ENCODE measurements at places on chromosomes 11 and 22.

DNA sequence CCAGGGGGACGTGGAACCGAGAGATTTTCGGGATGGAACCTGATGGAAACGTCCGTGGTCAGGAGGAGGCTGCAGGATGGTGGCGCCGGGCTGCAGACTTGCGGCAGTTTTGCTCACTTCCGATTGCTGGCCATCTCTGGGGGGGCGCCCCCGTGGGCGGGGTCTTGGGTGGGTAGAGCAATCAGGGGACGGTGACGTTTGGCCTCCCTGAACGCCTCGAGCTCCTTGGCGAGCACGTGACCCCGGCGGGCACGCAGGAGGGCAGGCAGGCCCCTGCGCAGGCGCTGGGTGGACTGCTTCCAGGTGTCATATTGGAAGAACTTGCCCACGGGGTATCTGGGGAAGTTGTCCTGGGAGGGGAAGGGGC, 6.3 kb downstream of the IGF2 start:
- DNase-seq = no peak

DNA sequence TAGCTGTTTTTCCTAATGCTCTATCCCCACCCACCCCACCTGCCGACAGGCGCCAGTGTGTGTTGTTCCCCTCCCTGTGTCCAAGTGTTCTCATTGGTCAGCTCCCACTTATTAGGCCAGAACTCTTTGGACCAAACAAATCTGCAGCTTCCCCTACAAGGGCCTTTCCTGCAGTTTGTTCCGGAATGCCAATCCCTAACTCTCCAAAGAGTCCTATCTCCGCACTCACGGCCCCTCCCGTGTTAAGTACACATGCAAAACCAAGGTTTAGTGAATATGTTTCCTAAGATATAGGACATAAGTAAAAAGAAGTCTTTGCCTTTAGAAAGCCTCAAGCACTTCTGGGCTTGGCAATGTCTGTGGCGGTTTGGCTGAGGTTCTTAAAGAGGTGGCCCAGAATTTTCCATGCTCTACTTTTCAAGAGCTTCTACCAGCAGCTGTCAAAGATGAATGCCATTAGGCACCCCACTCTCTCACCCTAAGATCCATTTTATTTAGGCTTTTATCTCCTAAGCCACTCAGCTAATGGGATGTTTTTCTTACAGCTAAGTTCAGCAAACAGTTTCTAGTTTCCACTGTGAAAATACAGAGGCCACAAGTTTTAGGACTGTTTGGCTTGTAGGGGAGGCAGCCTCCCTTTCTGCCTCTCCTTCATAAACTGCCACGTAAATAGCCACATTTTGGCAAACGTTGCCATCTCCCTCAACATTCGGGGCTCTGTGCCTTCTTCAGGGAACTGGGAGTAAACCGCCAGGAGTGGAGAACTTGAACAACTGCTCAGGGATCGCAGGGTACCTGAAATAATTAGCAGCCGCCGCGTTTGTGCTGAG, 1.6 kb downstream of the CD59 start:
- DNase-seq = no peak

DNA sequence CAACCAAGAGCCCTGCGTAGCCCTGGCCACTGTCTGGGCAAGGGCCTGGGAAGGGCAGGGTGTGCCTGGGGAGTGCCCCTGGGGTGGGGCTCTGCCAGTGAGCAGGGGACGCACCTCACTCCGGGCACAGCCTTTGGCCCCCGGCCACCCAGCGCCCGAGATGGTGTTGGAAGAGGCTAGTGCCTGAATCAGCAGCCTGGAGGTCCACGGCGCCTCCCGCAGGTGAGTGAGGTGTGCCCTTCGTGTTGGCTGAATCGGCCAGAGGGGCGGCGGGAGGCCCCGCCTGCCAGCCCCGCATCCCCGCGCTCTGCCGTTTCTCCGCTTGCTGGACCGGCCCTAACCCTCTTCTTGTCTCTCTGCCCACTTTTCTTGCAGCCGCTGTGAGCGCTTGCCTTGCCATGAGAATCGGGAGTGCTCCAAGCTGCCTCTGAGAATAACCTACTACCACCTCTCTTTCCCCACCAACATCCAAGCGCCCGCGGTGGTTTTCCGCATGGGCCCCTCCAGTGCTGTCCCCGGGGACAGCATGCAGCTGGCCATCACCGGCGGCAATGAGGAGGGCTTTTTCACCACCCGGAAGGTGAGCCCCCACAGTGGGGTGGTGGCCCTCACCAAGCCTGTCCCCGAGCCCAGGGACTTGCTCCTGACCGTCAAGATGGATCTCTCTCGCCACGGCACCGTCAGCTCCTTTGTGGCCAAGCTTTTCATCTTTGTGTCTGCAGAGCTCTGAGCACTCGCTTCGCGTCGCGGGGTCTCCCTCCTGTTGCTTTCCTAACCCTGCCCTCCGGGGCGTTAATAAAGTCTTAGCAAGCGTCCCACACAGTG, 60.1 kb downstream of the FBLN1 start:
- DNase-seq = no peak

GRCh38 chr22:48951836-48952235, 875.8 kb downstream of the BRD1 start:
- peak; percentile 11 for DNase-seq

GRCh38 chr11:11313426-11313825, 39.6 kb downstream of the CSNK2A3 start:
- DNase-seq = no peak

- peak; percentile 55 for DNase-seq
Measured at GRCh38 chr11:126061707-126062678, 673 bp downstream of the CDON start.

GRCh38 chr11:18527512-18527911, 770 bp upstream of the TSG101 start:
- no peak for DNase-seq

GRCh38 chr22:35917651-35918050, 111.0 kb downstream of the RBFOX2 start:
- no peak for DNase-seq

- no peak for DNase-seq
Measured at GRCh38 chr11:123033895-123034294, 28.0 kb downstream of the HSPA8 start.

- DNase-seq = no peak
Measured at GRCh38 chr11:111206472-111206871, 39.1 kb upstream of the POU2AF2 start.

- no peak for DNase-seq
Measured at GRCh38 chr22:31288496-31289240, 3.6 kb downstream of the PIK3IP1 start.

DNA sequence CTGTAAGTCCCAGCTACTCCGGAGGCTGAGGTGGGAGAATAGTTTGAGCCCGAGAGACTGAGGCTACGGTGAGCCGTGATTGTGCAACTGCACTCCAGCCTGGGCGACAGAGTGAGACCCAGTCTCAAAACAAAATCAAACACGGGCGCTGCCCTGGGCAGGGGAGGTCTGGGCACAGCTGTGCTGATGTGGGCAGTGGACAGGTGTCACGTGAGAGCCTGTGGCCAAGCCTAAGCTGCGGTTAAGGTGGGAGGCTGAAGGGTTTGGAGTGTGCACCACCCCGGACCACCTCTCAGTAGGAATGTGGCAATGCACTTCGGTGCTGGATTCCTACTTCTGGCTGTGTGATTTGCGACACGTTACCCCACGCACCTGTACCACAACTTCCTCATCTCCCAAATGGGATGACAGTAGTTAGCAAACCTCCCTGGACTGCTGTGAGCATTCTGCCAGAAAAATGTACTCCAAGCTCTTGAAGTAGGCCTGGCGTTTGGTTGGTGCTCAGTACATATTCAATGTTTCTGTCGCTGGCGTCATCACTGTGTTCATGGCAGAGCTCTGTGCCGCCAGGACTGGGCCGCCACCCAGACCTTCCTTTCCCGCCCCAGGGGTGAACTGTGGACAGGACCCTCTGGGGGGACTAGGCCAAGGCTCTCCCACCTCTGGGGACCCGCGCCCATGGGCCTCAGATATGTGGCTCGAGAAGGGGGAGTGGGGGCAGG, 807 bp upstream of the ZNF74 start:
- peak; percentile 25 for DNase-seq

DNA sequence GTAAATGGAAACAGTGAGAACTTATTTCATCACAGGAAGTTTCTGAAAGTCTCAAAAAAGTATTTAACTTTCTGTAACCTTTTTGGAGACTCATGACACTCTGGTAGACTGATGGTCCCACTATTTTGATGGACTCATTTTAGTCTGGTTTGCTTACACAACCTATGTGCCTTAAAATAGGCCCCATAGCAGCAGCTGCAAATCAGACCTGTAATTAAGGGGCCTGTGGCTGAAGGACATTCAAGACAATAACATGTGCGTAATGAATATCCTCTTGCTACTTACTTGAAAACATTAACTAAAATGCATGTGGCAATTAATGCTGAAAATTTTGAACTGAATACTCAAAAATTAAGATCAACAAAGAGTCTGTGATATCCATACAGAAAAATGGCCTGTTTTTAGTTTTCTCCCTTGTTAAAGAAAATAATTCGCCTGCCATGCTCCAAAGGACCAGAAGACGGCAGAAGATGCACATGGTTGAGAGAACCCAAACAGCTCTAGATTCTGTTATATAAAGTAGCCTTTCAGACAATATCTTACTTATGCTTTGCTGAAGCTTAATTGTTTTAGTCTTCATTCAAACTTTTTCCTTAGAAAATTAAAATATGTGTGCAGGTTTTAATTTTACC, 568.5 kb downstream of the KCNA4 start:
- no peak for DNase-seq

GRCh38 chr11:74465291-74465708, 2.0 kb downstream of the KCNE3 start:
- DNase-seq = no peak

DNA sequence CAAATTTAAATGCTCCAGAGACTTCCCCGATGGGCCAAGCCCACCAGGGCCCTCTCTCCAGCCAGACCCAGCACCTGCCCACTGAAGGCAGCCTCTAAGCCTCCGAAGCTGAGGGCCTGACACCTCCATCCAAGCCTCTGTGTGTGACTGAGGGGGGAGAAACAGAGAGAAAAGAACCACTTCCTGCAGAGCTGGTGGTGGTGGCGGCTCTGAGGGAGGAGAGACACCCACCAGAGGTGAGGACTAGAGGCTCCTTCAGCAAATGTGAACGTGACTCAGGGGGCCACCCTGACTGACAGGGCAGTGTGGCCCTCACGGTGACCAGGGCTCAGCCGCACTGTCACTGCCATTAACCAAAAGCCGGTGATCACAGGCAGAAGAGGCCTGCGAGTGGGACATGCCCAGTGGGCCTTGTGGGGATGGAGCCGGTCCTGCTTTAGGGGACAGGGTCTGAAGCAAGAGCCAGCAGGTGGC, 31.0 kb upstream of the CD5 start:
- peak; percentile 80 for DNase-seq

Data from activated naive CD4-positive, alpha-beta T cell treated with anti-CD3 and anti-CD28 coated beads, Interleukin-2, amount 10 ng/mL, durations not matched to agents 7 days and 5 days (primary cell).